DMS53 (cell line): ENCODE measurements at places on chromosomes 5 and 9.

DNA sequence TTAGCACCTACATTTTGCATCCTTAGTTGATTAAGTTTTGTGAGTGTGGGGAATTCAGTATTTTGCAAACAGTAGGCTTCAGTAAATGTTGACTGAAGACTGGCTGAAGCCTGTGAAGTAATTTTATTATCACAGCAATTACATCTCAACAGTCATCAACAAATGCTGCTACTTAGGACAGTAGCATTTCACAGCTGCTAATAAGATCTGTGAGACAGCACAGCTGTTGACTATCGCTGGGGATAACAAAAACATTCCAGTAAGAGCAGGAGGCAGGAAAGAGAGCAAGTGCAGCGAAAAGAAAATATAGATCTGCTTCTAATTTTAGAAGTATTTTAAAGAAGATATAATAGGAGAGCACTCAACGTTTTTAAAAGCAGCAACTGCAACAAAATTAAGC is 117.3 kb upstream of the FGF10 start:
- DNase-seq: no peak

DNA sequence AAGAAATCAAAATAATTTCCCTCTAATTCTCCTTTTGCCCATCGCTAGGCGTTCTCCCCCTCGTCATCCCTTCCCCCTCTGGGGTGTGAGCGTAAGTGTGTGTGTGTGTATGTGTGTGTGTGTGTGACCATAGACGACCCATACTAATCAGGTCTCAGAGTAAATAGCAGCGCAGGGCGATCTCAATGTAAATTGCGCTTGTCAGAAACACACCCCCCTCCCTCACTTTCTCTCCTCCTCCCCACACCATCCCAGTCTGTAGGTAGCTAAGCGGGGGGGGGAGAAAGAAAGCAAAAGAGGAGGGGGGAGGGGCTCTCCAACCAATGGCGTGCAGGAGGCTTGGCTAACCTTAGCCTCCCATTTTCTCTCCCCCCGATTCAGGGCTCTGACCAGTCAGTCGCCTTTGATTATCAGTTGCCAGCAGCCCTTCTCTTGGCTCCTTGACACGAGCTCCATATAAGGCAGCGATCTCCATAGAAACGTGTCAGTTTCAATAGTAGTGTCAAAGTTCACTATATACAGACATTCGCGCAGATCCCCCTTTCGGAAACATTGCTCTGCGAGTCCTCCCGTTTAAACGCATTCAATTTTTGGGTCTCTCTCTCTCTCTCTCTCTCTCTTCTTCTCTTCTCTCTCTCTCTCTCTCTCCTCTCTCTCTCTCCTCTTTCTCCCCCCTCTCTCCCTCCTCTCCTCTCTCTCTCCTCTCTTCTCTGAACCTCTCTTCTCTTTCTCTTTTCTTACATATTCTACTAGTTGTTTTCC is at the start of gene NR2F1:
NR2F1 (plus strand) TSS at position 546 of the 762 bp plus-strand sequence. CDS start 1,802 bp downstream, outside the sequence.
- peak; percentile 99 for DNase-seq

DNA sequence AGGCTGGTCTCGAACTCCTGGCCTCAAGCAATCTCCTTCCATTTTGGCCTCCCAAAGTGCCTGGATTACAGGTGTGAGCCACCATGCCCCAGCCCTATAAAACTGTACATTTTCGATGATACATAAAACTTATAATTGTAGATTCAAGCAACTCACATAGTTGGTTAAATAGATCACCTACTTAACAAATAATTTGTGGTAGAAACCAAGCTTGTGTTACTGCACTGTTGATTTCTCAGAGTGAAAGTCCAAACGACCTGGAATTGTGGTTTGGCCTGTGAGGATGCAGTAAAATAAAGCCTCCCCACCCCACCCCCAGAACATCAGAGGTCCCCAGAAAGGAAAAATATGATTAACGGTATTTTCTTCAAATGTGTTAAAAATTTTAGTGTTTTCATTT is 92.7 kb downstream of the TRIO start:
- DNase-seq: no peak

- no peak for DNase-seq
Measured at GRCh38 chr9:115141612-115142011, 23.7 kb upstream of the TNC start.

DNA sequence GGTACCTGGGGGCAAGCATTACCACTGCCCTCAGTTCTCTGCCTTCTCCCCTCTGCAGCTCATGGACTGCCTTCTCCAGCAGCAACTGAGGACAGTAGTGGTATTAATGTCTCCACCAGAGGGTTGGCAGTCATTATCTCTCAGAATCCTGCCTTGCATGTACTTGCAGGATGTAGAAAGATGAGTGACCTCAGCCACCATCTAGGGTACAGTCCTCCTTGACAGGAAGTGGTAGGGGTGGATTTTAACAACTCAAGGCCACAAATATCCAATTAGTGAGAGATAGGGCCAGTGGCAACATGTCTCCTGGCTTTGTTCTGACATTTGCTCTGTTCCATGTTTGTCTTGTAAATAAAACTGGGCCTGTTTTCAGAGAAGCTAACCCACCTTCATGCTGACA is 47.2 kb downstream of the F2R start:
- no peak for DNase-seq

GRCh38 chr5:103117471-103117991 is 2.4 kb downstream of the GIN1 start:
- no peak for DNase-seq

DNA sequence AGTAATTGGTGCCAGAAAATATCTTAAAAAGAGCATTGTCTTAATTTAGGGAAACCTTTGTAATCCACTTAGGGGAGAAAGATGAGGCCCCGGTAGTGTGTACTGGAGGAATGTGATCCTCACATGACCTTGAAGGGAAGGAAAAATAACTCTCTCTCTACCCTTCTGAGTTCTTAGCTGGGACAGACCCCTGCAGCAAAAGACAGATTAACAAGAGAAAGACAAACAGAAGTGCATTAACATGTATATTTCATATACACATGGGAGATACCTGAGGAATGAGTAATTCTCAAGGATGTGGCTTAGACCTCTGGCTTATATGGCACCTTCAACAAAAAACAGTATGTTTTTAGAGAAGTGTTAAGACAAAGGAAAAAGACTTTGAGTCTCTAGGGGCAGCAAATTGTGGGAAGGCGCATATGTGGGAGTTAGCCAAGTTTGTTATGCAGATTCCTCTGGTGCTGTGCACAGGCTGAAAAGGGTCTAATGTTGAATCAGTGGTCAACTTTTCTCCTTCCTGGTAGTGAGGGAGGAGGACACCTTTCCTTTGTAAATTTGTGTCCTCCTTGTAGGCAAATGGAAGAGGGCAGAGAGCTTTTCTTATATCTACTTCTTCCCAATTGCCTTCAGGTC is 138.8 kb downstream of the LRRC70 start:
- no peak for DNase-seq

DNA sequence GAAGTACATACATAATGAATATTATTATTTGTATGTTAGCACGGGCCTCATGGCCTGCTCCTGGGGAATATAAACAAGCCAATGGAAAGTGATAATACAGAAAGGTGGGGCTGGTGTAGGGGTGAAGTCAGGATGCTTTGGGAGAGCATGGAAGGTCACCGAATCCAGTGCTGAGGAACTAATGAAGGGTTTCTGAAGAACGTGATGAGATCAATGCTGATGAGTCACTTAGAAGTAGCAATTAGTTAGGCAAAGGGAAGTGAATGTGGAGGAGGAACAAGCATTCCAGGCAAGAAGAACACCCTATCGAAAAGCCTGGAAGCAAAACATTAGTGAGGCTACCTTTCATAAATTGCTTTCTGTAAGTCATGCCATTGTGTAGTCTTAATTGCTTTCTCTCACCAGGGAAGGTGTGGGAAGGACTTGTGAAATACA is 2.1 kb downstream of the ANXA1 start:
- DNase-seq: no peak

GRCh38 chr9:127999461-127999860 is 18.7 kb upstream of the EEIG1 start:
- no peak for DNase-seq

GRCh38 chr9:75995066-75995465 is 104.6 kb downstream of the PCSK5 start:
- DNase-seq: no peak

DNA sequence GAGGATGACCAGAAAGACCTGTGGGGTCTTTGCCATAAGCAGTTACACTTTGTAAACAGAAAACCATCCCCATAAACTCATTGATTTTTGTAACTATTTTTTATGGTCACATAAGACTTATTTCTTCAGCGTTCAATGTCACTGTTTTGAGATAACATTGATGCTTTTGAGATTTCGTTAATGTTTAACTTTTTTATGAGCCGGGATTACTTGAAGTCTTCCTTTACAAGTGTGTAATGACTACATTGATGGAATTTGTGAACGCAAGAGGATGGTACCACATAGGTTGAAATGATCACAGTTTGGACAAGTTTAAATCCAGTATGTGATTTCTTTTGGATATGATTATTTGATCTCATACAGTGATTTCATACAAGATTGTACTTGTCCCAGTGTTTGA is 1.8 kb downstream of the SLC12A2 start:
- DNase-seq: peak; percentile 75

GRCh38 chr9:126423142-126423915 is 96.7 kb downstream of the MVB12B start:
- peak; percentile 47 for DNase-seq

GRCh38 chr9:135587658-135588057 is 26.1 kb downstream of the PAEP start:
- no peak for DNase-seq

- no peak for DNase-seq
Measured at GRCh38 chr5:76202182-76202581, 119.0 kb downstream of the SV2C start.

- DNase-seq: peak; percentile 59
Measured at GRCh38 chr5:143886651-143887638, 75.0 kb downstream of the HMHB1 start.

DNA sequence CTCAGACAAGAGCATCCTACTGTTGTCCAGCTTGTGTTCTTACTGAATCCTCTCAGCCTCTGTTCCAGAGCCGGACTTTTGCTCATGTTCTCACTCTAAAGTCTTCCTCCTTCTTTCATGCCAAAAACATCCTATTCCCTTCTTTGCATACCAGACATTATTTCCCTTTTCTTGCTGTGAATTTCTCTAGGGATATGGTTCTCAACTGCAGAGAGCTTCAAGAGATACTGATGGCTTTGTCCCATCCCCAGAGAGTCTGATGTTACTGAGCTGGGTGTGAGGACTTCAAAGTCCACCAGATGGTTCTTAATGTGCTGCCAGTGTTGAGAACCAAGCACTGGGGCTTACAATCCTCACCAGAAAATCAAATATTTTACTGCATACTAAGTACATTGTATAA is 98.6 kb upstream of the FER start:
- no peak for DNase-seq

DNA sequence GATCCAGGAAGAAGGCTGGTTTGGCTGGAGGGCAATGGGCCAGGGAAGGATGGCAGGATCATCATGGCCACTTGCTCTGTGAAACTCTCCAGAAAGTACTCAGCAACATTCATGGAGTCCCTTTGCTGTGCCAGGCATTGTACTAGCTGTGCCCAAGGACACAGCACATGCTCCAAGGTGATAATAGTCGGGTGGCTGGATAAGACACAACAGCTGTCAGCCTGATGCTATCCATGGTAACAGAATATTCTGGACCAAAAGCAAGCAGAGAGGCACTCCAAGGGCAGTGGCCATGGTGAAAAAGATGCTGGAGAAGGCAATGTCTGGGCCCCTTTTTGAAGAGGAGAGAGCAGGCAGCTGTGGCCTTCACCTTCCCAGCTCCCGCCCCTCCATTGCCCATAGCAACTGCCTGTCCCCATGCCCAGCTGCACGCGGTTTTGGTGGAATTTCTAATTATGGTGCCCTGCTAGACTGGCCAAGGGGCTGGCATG is 113.8 kb upstream of the CPEB4 start:
- DNase-seq: no peak

DNA sequence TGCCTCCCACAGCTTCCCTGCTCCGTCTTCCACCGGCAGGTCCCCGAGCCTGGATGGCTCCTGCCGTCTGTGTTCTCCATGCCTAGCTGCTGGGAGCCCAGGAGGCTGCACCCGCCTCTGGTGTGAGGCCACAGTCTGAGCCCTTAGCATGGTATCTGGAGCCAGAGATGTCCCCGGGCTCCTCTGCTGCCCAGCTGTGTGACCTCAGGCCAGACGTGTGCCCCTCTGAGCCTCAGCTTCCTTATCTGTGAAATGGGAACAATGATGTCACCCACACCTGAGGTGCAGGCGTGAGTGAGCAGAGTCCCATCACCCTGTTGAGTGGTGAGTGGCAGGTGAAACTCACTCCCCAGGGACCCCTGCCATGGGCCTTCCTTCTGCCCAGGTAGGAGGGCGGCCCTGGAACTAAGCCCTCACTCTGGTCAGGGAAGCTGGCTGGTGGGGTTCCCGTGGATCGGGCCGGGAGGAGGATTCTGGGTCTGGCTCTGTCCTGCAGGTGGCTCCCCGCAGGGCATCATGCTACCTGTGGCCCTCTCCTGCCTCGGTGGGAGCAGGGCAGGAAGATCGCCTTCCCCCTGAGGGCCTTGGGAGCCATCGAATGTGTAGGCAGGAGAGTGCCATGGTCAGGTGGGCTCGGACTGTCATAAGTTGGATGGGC is 239.0 kb downstream of the PBX3 start:
- DNase-seq: no peak

DNA sequence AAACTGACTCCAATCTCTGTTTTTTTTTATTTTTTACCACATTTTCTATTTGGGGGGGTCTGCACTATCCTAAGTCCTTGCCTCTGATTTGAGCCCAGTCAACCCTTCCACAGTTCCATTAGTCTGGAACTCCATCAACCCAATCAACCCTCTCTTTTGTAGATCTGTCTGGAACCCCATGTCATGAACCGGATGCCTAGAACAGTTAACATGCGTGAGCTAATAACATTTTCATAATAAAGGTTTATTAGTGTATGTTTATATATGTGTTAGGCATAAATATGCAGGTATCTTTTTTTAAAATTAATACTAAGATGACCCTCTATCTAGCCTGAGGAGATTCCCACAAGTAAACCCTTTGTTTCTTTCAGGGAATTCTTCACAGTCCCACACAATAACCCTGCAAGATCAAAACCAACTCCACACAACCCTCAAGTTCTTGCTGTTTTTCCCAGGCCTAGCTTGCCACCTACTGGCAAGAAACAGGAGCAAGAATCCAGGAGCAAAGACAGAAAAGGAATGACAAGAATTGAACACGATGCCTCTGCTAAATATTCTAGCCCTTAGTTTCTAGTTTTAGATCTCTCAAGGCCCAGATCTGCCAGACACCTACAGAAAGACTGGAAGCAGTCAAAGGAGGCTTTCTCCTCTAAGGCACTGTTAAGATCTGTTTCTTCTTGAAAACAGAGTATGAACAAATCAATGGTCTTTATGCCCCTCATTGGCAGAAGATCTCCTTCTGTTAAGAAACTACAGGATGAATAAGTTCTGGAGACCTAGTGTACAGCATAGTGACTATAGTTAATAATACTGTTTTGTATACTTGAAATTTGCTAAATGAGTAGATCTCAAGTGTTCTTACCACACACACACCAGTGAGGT is 100.4 kb downstream of the TRIM36 start:
- DNase-seq: peak; percentile 89

GRCh38 chr9:107112707-107113243 is 170.3 kb upstream of the RAD23B start:
- DNase-seq: no peak
